Inflammatory macrophage (primary cell): ENCODE measurements at places on chromosomes 5 and 9.

DNA sequence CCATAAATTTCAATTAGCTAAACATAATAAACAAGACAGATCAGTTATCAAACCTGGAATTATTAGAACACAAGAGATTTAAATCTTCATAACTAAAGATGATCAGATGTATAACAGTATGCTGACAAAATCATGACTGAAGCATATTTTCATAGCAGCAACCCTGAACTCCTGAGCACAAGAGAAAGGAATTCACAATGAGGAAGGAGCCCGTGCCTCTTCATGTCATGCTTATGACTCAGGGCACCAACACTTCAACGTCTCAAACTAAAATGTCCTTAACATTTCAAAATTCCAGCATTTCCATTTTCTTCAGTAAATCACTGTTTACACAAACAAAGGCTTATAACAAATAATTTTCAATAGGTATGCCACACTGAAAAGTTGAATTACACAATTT, 6.7 kb downstream of the AP3B1 start:
- peak; percentile 75 for DNase-seq

- DNase-seq: no peak
These were observed 75.4 kb upstream of the CDKN2B start for GRCh38 chr9:22084336-22085035.

- DNase-seq: no peak
These were observed 87.1 kb upstream of the SH3GL2 start for GRCh38 chr9:17491780-17492179.

DNA sequence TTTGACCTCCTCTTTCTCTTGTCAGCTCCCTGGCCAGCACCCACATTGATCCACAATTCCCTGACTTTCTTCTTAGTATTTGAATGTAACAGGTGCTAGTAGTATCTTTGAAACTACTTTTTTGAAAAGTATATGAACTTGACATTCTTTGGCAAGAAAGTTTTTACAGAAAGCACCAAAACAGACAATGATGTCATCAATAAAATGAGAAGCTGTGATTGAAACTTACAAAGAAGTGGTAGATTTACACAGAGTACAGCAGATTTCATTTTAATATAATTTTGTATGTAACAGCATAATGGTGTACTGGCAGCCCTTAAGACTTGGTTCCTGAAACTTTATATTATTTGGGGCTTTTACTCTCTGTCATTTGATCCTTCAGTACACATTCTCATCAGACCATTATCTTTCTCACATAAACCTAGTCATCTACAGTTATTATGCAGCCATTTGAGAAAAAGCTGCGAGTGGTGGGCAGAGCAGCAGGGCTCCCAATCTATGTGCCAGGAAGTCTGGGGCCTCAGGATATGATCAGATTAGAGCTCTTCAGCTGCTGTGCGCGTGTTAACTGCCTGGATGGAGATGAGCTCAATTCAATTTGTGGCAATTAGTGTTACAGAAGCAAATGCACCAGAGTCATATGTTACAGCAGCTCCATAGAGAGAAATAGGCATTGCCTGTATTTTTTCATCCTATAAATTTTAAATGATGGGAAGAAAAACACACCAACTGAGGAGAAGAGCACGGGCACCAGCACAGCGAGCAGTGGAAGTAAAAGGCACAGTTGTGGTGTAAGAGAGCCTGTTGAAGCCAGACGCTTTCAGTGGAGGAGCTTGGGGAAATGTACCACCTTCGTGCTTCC, 126.1 kb downstream of the STARD4 start:
- DNase-seq: no peak

- no peak for DNase-seq
These were observed 607 bp upstream of the KLHL3 start for GRCh38 chr5:137736496-137736895.
